ENCODE measurements at places on chromosomes 7 and 10.

GRCh38 chr10:132452651-132453469, 55.9 kb downstream of the PWWP2B start:
- peak; percentile 86 for DNase-seq

- no peak for DNase-seq
Observed at GRCh38 chr10:194281-194680, 59.0 kb downstream of the ZMYND11 start.

GRCh38 chr7:7236041-7236440, 53.7 kb downstream of the C1GALT1 start:
- no peak for DNase-seq

DNA sequence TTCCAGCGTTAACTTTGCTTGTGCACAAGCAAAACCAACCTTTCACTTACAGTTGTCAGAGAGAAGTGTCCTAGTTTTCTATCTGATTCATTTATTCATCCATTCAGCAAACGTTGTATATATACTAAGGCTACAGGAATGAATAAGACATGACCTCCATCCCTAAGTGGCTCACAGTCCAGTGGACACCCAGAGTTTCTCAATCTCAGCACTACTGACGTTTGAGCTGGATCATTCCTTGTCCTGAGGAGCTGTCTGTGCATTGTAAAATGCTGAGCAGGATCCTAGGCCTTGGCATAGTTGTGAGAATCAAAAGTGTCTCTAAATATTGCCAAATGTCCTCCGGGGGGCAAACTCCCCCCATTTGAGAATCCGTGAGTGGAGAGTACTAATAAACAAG, 166.7 kb upstream of the PRKCQ start:
- no peak for DNase-seq
